ENCODE measurements at places on chromosomes 13 and 19. TPM values are rescaled to one million over a fixed set of nuclear protein-coding genes. Genes with fewer than 3 reads are reported as not detected.

The ZNF575 gene
- polyA plus RNA-seq: 0.97 TPM

The ZNF90 gene
- polyA plus RNA-seq: 0.91 TPM

The COX7A1 gene
- 1,566 TPM for polyA plus RNA-seq

The ZNF552 gene
- 2.2 TPM for polyA plus RNA-seq

The CGB1 gene
- not detected for polyA plus RNA-seq

The ZNF675 gene
- 2.9 TPM for polyA plus RNA-seq

The PABPC3 gene
- polyA plus RNA-seq: 0.05 TPM

The NUFIP1 gene
- polyA plus RNA-seq: 2.1 TPM

The KLHL1 gene
- polyA plus RNA-seq: not detected

The RUBCNL gene
- polyA plus RNA-seq: 0.36 TPM

The RAB20 gene
- 11.8 TPM for polyA plus RNA-seq

The ZNF480 gene
- 13.4 TPM for polyA plus RNA-seq

The LILRB5 gene
- polyA plus RNA-seq: 6.0 TPM

The PRTN3 gene
- not detected for polyA plus RNA-seq

The PLPP2 gene
- 0.48 TPM for polyA plus RNA-seq

The HS6ST3 gene
- polyA plus RNA-seq: 0.79 TPM

The CYP2S1 gene
- polyA plus RNA-seq: 0.14 TPM

The C19orf44 gene
- polyA plus RNA-seq: 3.3 TPM

The BRSK1 gene
- polyA plus RNA-seq: 11.9 TPM

The FFAR3 gene
- polyA plus RNA-seq: 0.05 TPM

The LILRA2 gene
- polyA plus RNA-seq: 0.88 TPM

The PGLYRP2 gene
- not detected for polyA plus RNA-seq

The CIC gene
- 28.6 TPM for polyA plus RNA-seq

The PPP1R13L gene
- 100 TPM for polyA plus RNA-seq

The TMEM59L gene
- 4.8 TPM for polyA plus RNA-seq

The ZNF99 gene
- 0.07 TPM for polyA plus RNA-seq

The APC2 gene
- polyA plus RNA-seq: 0.61 TPM

The ZNF470 gene
- 2.8 TPM for polyA plus RNA-seq

The ZNF132 gene
- polyA plus RNA-seq: 2.4 TPM

The RFXAP gene
- 2.2 TPM for polyA plus RNA-seq

The RGS9BP gene
- polyA plus RNA-seq: 1.2 TPM

The ACP5 gene
- polyA plus RNA-seq: 3.8 TPM

The CXCL17 gene
- not detected for polyA plus RNA-seq

The ZNF284 gene
- polyA plus RNA-seq: 1.00 TPM

The DBP gene
- polyA plus RNA-seq: 9.5 TPM

The SACS gene
- 4.8 TPM for polyA plus RNA-seq

The ZNF229 gene
- polyA plus RNA-seq: 3.3 TPM

The PROZ gene
- 0.14 TPM for polyA plus RNA-seq

The ZNF610 gene
- polyA plus RNA-seq: 2.8 TPM

The HPN gene
- 1.5 TPM for polyA plus RNA-seq

The METTL21C gene
- not detected for polyA plus RNA-seq

The ZNF526 gene
- polyA plus RNA-seq: 3.3 TPM

The FCGBP gene
- 2.1 TPM for polyA plus RNA-seq

The KLF5 gene
- 0.81 TPM for polyA plus RNA-seq

The HMG20B gene
- 50.5 TPM for polyA plus RNA-seq

The EFNB2 gene
- polyA plus RNA-seq: 10.7 TPM

The KLK2 gene
- not detected for polyA plus RNA-seq
